Left lobe of liver (tissue), 2 donors: ENCODE measurements at places on chromosomes 16 and 17. TPM values are rescaled to one million over a fixed set of nuclear protein-coding genes. Genes with fewer than 3 reads are reported as not detected.

MMP28 gene
- total RNA-seq = 0.45 TPM

CCL8 gene
- total RNA-seq = not detected

TXNDC11 gene
- 49.1 TPM for total RNA-seq

POLG2 gene
- 9.0 TPM for total RNA-seq

ADGRG1 gene
- total RNA-seq = 5.1 TPM

MTSS2 gene
- total RNA-seq = 58.1 TPM

EVI2A gene
- total RNA-seq = 0.63 TPM

TBC1D3K gene
- not detected for total RNA-seq

C16orf96 gene
- total RNA-seq = 0.38 TPM

GAN gene
- total RNA-seq = 2.9 TPM

C16orf78 gene
- total RNA-seq = not detected

RASL10B gene
- total RNA-seq = 2.3 TPM

NOXO1 gene
- 1.7 TPM for total RNA-seq

CD300LB gene
- 0.08 TPM for total RNA-seq

OR1A1 gene
- not detected for total RNA-seq

MPP2 gene
- 0.10 TPM for total RNA-seq

CCL5 gene
- 0.48 TPM for total RNA-seq

RPH3AL gene
- 87.4 TPM for total RNA-seq

PCTP gene
- total RNA-seq = 74.1 TPM

SNAI3 gene
- total RNA-seq = 0.43 TPM

CBFB gene
- total RNA-seq = 12.2 TPM

CA7 gene
- not detected for total RNA-seq

SLC9A5 gene
- 0.30 TPM for total RNA-seq

SECTM1 gene
- 3.0 TPM for total RNA-seq

UTS2R gene
- total RNA-seq = not detected
